Left lung (tissue), 14 donors: ENCODE measurements at places on chromosomes 3 and 15. TPM values are rescaled to one million over a fixed set of nuclear protein-coding genes. Genes with fewer than 3 reads are reported as not detected.

DNA sequence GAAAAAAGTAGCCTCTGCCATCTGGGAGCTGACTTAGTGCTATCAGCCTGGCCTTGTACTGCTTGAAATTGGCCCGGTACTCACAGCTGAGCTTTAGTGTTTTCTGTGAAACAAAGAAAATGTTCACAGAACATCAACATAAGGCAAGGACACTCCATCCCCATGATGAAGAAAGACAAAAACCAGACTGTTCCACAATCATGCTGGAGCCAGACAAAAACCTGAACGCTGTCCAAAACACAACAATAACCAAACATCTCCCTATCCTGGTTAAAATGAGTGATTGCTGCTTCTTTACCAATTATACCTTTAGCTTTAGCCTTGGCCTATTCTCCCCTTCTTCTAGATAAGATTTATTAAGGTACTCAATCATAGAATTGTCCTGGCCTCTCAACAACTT is 153.9 kb downstream of the CPNE4 start:
- no peaks in the 10 kb centered on the region for H3K27me3 ChIP-seq
- no peaks in the 10 kb centered on the region for H3K4me1 ChIP-seq
- H3K27ac ChIP-seq: no peak overlapping the region
- DNase-seq: no peak

- H3K27me3 ChIP-seq: no peaks in the 10 kb centered on the region
- H3K4me3 ChIP-seq: no peak overlapping the region
- H3K36me3 ChIP-seq: no peaks in the 10 kb centered on the region
- DNase-seq: no peak
Measured at GRCh38 chr3:130558366-130558765, 41.4 kb downstream of the COL6A6 start.

DNA sequence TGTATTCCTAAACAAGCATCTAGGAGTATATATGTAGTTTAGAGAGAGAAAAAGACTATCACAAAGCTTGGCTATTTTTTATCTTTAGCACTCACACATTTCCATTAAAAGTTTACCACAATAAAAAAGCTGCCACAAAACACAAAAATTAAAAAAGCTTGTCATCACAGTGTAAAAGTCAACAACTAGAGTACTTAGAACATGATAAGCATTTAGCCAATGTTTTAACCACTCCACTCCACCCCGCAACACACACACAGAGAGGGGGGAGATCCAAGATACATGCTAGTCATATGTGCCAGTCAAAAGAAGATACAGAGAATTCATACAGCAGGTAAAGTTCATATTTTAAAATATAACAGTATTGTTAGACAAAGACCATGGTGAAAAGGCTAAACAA is 79.7 kb downstream of the STAG1 start:
- no peaks in the 10 kb centered on the region for H3K36me3 ChIP-seq
- no peaks in the 10 kb centered on the region for H3K27me3 ChIP-seq
- DNase-seq: no peak
- no peaks in the 10 kb centered on the region for H3K4me1 ChIP-seq
- no peak overlapping the region for H3K27ac ChIP-seq
- no peak overlapping the region for H3K4me3 ChIP-seq

GRCh38 chr3:195041871-195042742 is 228.9 kb downstream of the XXYLT1 start:
- H3K27ac ChIP-seq: no peak overlapping the region
- no peaks in the 10 kb centered on the region for H3K36me3 ChIP-seq
- H3K4me1 ChIP-seq: peaks cover 6% of the 10 kb centered on the region
- no peak for DNase-seq
- no peaks in the 10 kb centered on the region for H3K27me3 ChIP-seq

- no peak for DNase-seq
- no peaks in the 10 kb centered on the region for H3K36me3 ChIP-seq
- no peaks in the 10 kb centered on the region for H3K4me1 ChIP-seq
- H3K4me3 ChIP-seq: no peak overlapping the region
- no peak overlapping the region for H3K27ac ChIP-seq
Measured at GRCh38 chr3:10342781-10343180, 21.9 kb upstream of the SEC13 start.

Gene STAB1
- 334 TPM for total RNA-seq

Gene HGD
- 2.4 TPM for total RNA-seq

Gene RHO
- total RNA-seq: not detected

Gene NPTN
- 121 TPM for total RNA-seq

Gene ZBED2
- 11.3 TPM for total RNA-seq
